Stimulated activated naive CD8-positive, alpha-beta T cell treated with anti-CD3 and anti-CD28 coated beads, Interleukin-15, Interleukin-2, amounts not matched to agents 100 U/mL and 50 U/mL, for 24 hours (primary cell): ENCODE measurements at places on chromosomes 2 and 18.

- DNase-seq: no peak
Measured at GRCh38 chr2:97983698-97984097, 12.1 kb downstream of the TMEM131 start.

GRCh38 chr2:218130377-218130776 is 4.5 kb downstream of the CXCR2 start:
- no peak for DNase-seq

DNA sequence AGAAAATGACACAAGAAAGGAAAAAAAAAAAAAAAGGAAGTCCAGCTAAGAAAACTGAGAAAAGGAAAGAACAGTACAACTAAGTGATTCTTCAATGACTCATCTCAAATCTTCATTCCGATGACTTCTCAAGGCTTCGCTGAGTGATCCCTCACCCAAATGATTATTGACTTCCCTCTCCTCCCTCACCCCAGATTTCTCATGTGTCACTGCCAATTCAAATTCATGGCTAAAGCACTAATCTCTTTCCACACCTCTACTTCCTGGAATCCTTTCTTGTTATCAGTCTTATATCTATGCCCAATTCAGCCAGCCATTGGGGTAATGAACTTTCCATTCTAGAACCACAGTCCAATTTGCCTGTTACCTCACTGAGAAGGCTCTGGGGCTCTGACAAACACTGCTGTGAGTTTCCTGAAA is 7.2 kb upstream of the ABCB11 start:
- no peak for DNase-seq

GRCh38 chr2:17030047-17030446 is 364.4 kb upstream of the CYRIA start:
- no peak for DNase-seq

DNA sequence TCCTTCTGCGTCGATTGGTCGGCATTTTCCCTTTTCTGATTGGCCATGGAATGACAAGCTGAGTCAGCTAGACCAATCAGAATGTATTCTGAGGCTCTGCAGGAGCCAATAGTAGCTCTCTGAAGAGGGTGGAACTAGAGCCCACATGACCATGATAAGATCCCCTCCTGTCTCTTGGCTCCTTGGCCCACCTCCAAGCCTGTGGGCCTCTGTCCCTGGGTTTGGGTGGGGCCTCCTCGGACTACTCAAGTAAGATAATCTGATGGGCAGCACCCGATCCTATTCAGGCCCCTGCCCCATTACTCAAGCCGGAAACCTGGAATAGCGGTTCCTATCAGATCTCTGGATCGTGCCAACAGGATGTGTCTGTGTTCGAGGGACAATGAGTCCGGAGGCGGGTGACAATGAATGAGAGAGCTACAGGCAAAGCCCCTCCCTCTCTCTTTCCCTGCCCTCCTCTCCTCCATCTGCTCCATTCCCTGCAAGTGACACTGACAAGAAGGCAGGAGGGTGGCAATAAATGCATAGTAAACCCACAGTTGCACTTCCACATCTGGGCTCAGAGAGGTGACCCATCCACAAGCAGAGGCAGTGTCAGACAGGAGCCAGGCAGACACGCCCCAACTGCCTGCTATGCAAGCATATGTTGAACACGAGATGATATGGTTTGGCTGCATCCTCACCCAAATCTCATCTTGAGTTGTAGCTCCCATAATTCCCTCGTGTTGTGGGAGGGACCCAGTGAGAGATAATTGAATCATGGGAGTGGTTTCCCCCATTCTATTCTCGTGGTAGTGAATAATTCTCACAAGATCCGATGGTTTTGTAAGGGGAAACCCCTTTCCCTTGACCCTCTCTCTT is 114.7 kb downstream of the TNS1 start:
- DNase-seq: no peak

- DNase-seq: no peak
Measured at GRCh38 chr18:59612381-59612780, 84.8 kb downstream of the CCBE1 start.

GRCh38 chr2:86790676-86791572 is at the start of gene CD8A:
CD8A (minus strand) TSS chr2:86790913; CDS start chr2:86790825, 88 bp downstream.
- peak; percentile 82 for DNase-seq

- DNase-seq: no peak
Measured at GRCh38 chr18:34704074-34704473, 6.0 kb upstream of the DTNA start.

- DNase-seq: no peak
Measured at GRCh38 chr2:140359056-140359771, 1579.0 kb upstream of the NXPH2 start.

DNA sequence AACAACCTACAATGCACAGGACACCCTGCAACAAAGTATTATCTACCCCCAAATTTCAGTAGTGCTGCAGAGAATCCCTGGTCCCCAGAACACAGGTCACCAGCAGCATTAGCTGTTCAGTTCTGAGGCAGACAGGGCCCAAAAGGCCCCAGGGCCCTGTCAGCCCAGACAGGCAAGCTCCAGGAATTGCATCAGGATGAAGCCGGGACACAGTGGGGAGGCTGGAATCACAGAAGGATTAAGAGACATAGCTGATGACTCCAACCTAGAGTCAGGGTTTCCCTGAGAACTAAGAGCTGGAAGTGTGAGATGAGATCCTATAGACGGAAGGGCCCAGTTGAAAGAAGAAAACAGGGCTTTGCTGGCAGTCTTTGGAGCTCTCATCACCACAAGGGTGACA is 148.1 kb downstream of the GALNT14 start:
- DNase-seq: no peak

DNA sequence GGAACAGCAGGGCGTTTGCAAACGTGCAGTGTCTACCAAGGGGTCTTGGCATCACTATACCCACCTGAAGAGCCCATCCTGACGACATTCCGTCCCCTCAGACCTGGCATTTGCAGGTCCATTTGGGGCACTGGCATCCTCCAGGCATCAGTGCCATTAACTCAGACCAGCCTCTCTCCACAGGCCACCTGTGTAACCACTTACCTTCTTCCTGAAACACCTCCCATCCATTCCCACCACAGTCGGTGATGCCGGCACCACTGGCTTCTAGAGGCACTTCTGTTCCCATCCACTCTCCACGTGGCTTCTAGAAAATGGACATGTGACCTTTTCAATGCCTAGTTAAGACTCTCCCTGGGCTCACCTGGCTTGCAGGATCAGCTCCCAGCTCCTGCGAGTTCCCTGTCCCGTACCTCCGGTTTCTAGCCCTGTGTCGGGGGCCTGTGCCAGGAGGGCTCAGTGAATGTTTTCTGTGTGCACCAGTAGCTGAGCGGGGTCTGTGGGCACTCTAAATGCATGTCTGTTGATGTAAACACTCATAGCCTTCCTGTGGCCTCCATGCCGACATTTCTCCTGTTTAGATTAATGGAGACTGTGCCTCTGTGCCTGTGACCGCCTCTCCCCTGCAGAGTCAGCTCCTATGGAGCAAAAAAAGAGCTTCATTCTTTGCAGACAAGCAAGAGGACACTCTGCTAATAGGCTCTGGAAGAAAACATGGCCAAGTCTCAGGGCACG is 458.0 kb upstream of the HS6ST1 start:
- no peak for DNase-seq
